ENCODE measurements at places on chromosomes 6 and 20.

DNA sequence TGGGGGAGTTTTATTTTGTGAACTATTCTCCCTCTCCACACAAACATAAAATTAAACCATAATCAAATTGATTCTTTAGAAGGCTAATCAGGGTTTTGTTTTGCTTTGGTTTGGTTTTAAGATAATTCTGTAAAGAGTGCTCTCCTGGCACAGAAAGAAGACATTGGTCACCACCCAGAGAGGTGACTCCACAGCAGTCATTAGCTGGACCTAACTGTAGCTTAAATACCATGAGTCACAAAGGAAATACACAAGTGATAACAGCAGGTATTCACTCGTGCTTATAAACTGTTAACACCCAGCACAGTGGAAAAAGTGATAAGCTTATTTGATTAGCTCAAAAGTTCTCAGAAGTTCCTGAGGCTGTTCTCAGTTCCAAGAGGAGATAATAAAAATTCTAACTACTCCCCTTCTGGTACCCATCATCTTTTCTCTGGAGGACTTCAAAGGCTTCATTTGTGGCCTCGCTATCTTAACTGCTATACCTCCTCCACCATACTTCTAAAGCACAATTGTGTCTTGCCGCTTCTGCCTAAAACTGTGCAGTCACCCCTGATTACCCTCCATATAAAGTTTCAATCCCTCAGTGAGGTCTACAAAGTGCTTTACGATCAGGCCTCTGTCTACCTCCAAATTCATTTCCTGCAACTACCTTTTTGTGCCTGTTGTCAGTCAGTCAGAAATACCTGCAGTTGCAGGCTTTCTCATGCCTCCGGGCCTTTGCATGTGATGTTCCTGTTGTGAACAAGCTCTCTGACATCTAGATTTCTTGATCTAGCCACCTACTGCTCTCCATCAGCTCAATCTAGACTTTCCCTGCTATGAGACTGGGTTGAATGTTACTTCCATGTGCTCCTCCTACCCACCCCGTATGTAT lies 201.1 kb downstream of the SAMD5 start:
- no peak for DNase-seq

GRCh38 chr6:156776470-156776839 lies 723 bp upstream of the ARID1B start:
- DNase-seq: no peak

DNA sequence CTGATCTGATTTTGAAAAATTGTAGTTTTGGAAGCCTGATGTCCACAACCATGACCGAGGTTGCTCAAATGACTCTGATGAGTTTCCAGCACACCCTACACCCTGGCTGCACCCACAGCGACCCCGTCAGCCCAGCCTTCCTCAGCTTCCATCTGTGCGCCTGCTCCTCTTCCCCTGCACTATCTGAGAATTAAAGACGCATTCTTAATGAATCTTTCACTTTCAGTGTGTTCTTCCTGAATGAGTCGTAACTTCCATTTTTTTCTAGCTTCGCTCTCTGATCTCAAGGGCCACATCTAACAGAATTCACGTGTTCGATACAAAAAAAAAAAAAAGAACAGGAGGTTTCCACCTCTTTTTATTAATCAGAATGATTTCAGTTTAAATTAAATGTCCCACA lies 21.3 kb upstream of the RREB1 start:
- DNase-seq: no peak

DNA sequence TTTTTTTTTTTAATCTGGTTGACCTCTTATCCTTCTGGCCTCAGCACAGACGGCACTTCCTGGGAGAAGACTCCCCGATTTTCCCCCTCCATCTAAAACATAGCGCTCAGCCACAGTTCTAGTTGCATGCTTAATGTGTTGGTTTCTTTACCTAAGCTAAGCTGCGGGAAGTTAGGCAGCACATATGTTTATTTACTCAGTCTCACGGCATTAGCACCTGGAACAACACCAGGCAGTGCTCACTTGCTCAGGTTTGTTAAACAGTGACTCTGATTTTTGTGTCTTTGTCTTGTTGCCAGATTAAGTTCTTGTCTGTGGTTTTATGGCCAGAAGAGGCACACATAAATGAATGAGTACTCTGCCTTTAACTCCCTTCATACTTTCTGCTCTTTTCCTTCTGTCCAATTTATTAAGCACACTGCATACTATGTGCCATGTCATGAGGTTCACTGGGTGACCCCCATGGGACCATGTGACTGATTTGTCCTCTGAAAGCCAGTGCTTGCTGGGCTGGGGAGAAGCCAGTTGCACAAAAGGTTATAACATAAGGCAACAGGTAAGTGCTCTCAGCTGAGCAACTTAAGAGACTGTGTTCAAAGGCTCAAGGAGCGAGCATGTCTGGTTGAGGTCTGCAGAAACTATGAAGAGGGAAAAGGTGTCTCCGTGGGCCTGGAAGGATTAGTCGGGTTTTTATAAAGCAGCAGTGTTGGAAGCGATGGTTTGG lies 93.6 kb downstream of the RPP40 start:
- DNase-seq: no peak

- no peak for DNase-seq
Measured at GRCh38 chr6:154937306-154938220, 57.6 kb upstream of the TIAM2 start.

- no peak for DNase-seq
Measured at GRCh38 chr6:169677096-169677495, 24.7 kb downstream of the WDR27 start.

DNA sequence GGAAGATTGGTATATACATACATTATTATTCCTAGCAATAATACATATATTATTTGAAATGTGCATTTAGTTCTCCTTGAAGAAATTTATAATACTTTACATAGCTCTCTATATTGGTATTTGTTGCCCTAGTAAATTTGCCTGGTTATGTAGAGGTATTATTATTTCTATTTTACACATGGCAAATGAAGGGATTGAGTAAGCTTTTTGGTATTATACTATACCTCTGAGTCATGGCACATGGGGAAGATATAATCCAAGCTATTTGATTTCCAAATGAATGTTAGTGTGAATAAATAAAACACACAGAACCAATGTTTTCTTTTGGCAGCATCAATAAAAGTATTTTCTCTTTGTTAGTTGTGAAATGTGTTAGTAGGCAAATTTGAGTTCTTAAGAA lies 409.6 kb upstream of the SLC35B3 start:
- DNase-seq: no peak

DNA sequence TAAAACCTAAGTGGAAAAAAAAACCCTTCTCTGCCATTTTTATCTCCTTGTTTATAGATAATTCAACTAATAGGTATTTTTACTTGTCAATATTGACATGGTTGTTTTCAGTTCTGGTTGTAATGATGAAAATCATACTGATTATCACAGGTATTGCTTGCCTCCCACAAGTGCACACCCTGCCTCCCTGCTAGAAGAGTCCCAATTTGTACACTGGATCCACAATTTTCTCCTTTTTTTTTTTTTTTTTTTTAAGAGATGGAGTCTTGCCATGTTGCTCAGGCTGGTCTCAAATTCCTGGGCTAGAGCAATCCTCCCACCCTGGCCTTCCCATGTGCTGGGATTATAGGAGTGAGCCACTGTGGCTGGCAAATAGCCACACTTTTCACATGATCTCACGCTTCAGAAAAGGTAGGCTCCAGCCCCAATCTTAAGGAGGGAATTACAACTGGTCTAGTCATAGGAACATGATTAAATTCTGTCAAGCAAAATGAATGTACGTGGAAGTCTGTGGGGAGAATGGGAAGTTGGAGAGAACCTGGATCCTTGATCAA lies 12.3 kb downstream of the DYNLT2 start:
- no peak for DNase-seq

- no peak for DNase-seq
Measured at GRCh38 chr20:24497851-24498250, 28.4 kb downstream of the SYNDIG1 start.

DNA sequence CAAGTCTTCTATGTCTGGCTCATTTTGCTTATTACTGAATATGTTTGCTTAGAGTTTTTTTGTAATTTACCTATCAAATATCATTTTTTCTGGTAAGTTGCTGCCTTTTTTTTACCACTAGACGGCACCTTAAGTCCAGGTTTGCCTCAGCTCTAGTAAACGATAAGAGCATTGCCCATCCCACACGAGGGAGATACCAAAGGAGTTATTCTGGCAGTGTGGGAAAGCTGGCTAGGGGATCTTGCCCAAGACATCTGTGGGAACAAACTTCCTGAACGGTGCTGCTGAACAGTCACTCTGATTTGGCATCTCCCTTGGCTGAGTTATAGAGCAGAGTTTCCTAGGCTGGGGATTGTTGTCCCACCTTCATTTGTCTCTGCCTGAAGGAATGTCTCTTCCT lies 306.4 kb downstream of the COL12A1 start:
- no peak for DNase-seq

GRCh38 chr6:139965393-139965792 lies 590.9 kb upstream of the CITED2 start:
- no peak for DNase-seq

- no peak for DNase-seq
Measured at GRCh38 chr20:36312724-36313441, 6.7 kb downstream of the DLGAP4 start.

- DNase-seq: no peak
Measured at GRCh38 chr6:170290296-170291128, at the start of gene DLL1. Gene DLL1 (minus strand): TSS chr6:170291078. CDS start chr6:170290139, 939 bp downstream.

DNA sequence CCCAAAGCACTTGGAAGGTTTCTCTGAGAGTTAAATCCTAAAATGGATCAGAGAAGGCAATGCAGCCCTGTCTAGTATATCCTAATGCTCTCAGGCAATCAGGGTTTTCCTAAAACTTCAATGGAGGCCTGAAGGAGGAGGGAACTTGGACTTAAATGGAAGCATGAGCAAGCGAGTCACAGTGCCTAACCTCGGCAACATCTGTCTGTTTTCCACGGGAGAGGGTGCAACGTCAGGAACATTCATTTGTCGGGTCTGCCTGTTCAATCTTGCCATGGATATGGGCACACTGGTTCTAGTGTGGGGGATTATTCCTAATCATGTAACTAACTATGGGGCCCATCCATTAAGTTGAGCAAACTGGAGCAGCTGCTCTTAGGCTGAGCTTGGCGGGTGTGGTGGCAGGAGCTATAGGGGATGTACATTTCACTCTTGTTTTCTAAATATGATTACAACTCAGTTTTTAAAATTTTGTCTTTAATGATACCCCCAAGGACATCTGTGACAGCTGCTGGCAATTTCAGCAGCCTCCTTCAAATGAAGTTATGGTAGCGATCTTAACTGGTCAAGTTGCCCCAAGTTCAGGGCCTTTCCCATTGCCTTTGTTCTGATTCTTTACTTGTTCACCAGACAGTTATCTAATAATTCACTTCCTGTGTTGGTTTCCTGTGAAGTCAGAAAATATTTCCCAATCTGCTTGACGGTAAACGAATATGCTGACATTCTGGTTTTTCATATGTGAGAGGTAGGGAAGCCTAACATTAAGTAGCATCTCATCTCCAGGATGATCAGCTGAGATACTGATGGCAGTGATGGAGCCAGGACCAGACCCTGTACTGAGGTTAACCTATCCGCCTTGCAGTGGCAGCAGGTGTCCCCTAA lies 21.6 kb downstream of the DSE start:
- DNase-seq: no peak

- DNase-seq: no peak
Measured at GRCh38 chr6:53268858-53269608, 79.7 kb downstream of the ELOVL5 start.

- DNase-seq: no peak
Measured at GRCh38 chr6:32991972-32992371, 17.4 kb downstream of the HLA-DOA start.

DNA sequence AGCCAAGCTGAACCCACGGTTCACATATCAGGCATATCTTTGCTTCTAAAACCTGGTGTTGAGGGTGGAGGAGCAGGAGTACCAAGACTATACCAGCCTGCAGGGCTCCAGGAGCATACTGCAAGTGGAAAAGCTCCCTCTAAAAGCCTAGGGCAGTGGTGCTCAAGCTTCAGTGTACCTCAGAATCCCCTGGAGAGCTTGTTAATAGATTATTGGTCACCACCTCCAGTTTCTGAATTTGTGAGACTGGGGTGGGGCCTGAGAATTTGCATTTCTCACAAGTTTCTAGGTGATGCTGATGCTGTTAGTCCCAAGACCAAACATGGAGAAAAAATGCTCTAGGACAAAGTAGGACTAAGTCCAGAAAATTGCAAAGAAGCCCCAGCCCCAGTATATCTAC lies 65.4 kb downstream of the FILIP1 start:
- DNase-seq: no peak

GRCh38 chr6:89082486-89082891 lies 1.9 kb downstream of the PNRC1 start:
- no peak for DNase-seq

- DNase-seq: no peak
Measured at GRCh38 chr6:139064981-139065665, 36.6 kb downstream of the ABRACL start.

DNA sequence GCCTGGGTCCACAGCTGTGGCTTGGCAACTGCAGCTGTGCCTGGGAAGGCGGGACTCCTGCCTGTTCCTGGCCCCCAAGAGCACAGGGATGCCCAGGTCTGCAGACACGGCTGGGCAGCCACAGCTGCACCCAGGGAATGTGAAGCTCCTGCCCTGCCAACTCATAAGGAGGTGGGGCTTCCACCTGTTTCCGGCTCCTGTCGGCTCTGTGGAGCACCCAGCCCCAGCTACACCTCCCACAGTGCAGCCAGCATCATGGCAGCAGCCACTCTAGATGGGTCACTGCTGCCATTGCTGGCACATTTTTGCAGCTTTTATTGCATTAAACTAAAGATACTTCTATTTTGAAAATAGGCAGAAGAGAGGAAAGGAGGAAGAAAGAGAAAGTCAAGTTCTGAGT lies 207.9 kb downstream of the SAMD5 start:
- no peak for DNase-seq

Measured in chondrocyte (in vitro differentiated cells).